Dorsolateral prefrontal cortex (tissue), 122 donors: ENCODE measurements at places on chromosomes 11 and 22.

GRCh38 chr11:73439002-73439843, 63.0 kb downstream of the RELT start:
- DNase-seq = no peak

GRCh38 chr11:107707215-107707671, 4.6 kb downstream of the SLN start:
- DNase-seq = no peak

DNA sequence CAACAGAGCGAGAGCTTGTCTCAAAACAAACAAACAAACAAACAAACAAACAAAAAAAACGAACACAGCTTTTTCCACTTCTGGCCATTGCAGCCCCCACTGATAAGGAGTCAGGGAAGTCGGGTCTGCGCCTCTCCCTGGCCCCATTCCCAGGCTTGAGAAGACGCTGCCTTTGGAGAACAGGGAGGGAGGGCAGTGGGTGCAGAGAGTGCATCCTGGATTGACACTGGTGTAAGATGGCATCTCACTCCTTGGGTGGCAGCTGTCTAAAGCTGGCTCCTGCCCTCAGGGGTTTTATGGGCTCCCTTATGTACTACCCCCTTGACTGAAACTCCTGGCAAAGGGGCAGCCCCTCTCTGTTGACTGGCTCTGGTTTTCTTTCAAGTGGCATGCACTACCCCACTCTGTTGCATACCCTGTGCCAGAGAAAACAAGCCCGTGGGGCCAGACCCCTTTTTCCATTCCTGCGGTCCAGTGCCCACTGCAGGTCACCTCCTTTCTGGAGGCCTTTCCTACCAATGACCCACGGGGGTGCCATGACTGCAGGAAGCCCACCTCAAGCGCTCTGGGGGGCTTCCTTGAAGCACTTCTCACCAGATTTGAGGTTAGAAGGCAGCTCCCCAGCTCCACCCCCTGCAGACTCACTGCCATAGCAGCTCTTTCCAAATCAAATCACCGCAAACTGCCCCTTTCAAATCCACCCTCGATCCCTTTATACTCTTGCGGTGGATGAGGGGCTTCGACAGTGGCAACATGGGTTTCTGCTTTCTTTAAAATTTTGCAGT, 12.7 kb downstream of the DRAP1 start:
- DNase-seq = no peak

- no peak for DNase-seq
These were observed 17.1 kb upstream of the ADORA2A start for GRCh38 chr22:24410110-24410856.

- DNase-seq = no peak
These were observed 10.4 kb downstream of the MYRF start for GRCh38 chr11:61762798-61763197.

DNA sequence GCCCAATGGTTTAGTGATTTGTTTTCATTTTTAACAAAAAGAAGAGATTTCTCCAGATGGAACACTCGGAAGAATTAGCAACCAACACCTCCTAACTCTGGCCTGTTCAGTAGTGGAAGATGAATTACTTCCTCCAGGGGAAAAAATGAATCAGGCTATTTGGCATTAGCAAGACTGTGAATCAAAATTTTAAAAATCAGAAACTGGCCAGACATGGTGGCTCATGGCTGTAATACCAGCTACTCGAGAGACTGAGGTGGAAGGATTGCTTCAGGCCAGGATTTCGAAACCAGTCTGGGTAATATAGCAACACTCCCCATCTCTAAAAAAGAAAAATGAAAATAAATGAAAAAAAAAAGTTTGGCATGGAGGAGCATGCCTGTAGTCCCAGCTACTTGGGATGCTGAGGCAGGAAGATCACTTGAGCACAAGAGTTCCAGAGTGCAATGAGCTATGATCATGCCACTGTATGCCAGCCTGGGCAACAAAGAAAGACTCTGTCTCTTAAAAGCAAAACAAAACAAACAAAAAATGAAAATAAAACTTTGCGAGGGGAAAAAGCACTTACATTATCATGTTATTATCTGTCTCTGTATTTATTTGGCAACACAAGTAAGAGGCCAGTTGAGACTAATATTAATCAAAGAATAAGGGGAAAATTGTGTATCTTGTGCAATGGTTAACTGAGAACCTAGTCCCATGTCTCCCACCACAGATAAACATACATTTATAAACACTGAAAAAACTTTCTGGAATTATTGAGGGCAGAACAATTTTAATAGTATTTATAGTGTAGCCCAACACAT, 796.3 kb upstream of the ANO3 start:
- no peak for DNase-seq

GRCh38 chr11:78379039-78379670, 38.5 kb downstream of the GAB2 start:
- DNase-seq = no peak

DNA sequence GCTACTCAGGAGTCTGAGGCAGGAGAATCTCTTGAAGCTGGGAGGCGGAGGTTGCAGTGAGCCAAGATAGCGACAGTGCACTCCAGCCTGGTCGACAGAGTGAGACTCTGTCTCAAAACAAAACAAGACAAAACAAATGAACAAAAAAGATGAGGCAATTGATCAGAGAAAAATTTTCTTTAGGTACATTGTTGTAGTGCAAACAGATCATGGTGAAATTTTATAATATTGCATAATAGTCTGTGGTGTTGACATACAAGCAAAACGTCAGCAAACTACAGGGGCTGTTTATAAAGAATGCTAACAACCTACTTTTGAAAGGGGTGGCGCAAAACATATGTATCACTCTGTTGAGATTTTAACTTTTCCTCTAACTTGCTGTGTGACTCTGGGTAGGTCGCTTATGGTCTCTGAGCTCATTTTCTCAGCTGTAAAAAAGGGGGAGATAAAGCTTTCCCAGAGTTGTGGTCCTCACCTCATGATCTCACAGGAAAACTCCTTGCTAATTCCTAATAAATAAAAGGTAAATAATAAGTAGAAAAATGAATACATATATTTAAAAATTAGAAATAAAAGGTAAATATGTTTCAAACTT, 64.8 kb upstream of the NUP160 start:
- DNase-seq = no peak

DNA sequence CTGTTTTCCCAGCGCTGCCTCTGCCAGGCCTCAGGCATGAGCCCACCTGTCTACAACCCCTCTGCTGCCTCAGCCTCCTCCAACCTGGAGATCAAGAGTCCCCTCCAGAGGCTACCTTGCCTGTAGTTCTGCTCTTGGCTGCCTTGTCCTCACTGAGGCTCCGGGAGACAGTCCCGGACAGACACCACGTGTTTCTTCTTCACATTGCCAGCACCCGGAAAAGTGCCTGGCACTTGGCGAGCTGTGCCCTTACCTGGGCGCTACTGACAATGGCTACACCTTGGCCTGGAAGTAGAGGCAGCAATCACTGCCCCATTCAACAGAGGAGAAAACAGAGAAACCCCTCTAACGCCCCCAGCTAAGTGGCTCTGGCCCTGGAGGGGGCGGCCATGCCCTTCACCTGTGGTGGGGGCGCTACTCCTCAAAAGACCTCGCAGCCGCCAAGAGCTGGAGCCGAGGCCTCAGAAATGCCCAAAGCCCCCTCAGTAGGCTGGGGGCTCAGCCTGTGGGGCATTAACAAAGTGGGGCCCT, 3.0 kb upstream of the NAP1L4 start:
- no peak for DNase-seq

- no peak for DNase-seq
These were observed 25.3 kb upstream of the TESMIN start for GRCh38 chr11:68776442-68777235.

DNA sequence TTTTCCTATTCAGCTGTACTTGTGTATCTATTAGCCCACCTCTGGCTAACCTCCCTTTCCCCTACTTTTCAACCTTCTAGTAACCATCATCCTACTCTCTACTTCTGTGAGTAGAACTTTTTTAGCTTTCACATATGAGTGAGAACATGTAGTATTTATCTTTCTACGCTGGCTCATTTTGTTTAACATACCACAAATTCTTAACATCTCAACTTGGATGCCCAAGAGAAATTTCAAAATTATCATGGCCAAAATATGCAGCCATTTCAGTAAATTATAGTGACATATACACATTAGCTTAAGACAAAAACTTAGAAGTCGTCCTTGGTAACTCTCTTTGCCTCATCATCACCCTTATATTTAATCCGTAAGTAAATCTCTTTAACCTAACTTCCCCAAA, 34.7 kb downstream of the LUZP2 start:
- DNase-seq = no peak

- DNase-seq = no peak
These were observed 258.5 kb downstream of the LUZP2 start for GRCh38 chr11:24755260-24755839.

GRCh38 chr11:31267720-31268119, 101.8 kb downstream of the DCDC1 start:
- DNase-seq = no peak

- peak; percentile 53 for DNase-seq
These were observed 185.3 kb upstream of the LARGE1 start for GRCh38 chr22:34105461-34106062.

DNA sequence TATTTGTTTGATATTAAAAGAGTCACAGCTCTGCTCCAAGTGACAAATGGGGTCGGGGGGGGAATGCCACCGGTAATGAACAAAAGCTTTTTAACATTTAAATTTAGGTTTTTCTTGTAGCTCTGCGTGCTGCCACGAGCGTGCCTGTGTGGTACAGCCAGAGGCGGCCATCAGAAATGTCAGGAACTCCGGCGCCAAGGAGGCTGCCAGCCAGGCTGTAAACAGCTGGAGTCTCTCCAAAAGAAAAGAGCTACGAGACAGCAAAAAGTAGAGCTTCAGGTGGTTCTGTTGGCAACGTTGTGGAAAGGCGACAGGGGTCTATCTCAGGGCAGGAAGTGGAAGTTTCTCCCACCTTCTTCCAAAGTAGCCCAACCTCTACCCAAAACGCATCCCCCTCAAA, 532.8 kb downstream of the OPCML start:
- no peak for DNase-seq

GRCh38 chr11:122714004-122714403, 58.5 kb downstream of the UBASH3B start:
- no peak for DNase-seq

DNA sequence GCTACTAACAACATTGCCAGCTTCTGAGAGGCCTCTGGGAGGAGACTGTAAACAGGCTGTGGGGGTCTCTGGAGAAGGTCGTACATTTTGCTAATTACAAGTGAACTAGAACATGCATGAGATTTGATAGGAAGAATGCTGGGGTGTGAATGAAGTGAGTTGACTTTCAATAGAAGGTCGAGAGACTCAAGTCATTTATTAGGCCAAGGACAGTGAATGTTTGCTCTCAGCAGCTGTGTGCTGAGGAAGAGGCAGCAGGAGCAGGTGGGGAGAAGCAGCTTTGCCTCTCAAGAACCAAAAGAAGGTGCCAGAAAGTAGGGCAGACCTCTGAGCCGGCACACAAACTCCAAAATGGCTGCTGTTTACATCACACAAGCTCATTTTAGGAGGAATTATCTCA, 91.7 kb downstream of the PIWIL4 start:
- DNase-seq = no peak

DNA sequence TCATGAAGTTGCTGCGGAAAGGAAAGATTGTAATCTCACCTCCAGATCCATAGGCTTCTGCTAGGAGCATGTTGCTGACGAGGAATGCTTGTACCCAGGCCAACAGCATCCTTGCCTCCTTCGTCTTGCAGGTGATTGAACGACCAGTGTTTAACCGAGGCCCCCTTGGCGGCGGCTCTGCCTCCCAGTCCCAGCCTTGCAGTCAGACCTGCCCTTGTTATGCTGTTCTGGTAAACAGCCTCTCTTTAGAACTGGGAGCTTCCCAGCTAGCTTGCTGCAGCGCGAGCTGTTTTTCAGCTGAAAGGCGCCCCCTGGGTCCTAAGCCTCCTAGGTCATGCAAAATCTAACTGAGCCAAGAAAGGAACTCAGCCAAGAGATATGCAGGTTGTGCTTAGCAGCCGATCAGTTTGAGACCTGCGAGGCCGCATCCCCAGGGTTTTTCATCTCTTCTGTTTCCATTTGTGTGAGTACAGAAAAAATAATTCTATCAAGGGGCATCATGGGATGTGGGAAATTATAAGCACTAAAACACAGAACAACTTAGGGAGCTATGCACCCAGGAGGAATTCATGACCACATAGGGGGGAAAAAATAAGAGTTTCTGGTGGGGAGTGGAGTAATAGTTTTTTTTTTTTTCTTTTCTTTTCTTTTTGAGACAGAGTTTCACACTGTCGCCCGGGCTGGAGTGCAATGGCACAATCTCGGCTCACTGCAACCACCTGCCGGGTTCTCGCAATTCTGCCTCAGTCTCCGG, at the start of gene PIK3IP1:
Gene PIK3IP1, minus strand, starts transcription at position 253 of the 754 bp plus-strand sequence. Its CDS starts 144 bp downstream, at position 109.
- peak; percentile 93 for DNase-seq

DNA sequence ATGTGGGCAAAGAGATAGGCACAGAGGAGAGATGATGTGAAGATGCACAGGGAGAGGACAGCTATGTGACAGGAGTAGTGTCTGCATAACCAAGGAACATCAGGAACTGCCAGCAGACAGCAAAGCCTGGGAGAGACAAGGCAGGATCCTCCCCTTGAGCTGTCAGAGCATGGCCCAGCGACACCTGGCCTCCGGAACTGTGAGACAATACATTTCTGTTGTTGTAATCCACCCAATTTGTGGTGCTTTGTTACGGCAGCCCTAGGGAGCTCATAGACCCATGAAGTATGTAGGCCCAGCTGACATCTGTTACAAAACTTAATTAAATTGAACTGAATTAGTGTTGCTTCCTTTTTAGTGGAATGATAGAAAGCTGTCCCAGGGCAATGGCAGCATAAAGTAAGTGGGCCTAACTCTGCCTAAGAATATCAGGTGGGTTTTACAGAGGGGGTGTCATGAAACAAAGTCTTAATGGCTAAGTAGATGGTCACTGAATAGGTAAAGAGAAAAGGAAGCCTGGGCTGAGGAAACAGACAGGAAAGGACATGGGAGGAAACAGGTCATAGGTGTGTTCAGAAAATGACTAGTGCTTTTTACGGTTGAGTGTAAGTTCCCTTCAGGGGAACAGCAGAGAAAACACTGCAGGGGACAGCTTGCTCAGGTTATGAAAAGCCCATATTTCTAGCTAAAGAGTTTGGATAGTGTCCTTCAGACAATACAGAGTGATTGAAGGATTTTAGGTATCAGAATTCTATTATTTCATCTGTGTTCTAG, 24.8 kb downstream of the RASSF10 start:
- DNase-seq = no peak

- peak; percentile 89 for DNase-seq
These were observed at the start of gene HMOX1 for GRCh38 chr22:35380537-35381423. Gene HMOX1, plus strand, starts transcription at chr22:35381096. Its CDS starts 78 bp downstream, at chr22:35381174.

GRCh38 chr22:33561149-33561807, 359.0 kb downstream of the LARGE1 start:
- no peak for DNase-seq

GRCh38 chr22:31578171-31578570, 81.8 kb downstream of the SFI1 start:
- DNase-seq = peak; percentile 24

DNA sequence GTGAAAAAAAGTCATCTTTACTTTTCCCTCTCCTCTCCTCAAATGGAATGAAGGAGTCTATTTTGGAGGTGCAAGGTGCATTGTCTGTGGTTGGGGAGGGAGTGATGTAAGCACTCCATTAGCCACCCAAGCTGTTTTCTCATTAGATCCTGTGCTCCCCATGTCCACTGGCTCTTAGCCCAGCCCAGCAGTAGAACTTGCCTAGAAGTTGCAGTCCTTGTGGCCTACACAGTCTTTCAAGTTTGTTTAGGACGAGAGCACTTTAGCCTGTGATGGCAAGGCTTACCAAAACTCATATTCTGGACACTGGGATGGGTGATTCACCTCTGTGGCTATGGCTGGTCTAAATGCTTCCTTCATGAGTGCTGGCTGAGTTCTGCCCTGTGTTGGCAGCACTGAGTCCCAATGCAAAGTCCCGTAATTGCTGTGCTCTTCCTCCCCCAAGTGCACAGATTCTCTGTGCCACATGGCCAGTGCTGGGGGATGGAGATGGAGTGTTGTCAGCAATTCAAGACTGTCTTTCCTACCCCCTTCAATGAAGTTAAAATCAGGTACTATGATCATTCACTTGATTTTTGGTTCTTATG, 15.8 kb downstream of the SLC22A25 start:
- no peak for DNase-seq
